Gastrocnemius medialis (tissue), 4 donors: ENCODE measurements at places on chromosomes 3 and 15. TPM values are rescaled to one million over a fixed set of nuclear protein-coding genes. Genes with fewer than 3 reads are reported as not detected.

GRCh38 chr3:98603580-98603979, 10.2 kb upstream of the CPOX start:
- DNase-seq = no peak
- no peak overlapping the region for H3K27ac ChIP-seq
- no peaks in the 10 kb centered on the region for H3K4me1 ChIP-seq
- no peaks in the 10 kb centered on the region for H3K27me3 ChIP-seq

DNA sequence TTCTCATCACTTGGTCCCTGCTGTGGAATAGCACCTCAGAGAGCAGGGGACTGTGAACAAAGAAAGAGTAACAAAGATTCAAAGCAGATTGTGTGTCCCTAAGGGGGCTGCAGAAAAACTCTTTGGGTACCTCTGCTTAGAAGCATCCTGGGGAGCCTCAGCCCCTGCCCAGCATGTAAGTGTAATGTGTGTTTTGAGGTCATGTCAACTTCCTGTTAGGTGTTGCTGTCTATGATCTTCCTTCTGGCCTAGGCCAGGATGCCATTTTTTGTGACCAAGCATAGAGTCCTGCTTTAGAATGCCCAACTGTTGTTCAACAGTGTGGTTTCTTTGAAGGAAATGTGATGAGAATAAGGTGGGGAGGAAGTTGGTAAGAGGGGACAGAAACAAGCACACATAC, 77.1 kb upstream of the BCL6 start:
- no peaks in the 10 kb centered on the region for H3K27me3 ChIP-seq
- no peaks in the 10 kb centered on the region for H3K36me3 ChIP-seq
- no peak for DNase-seq
- no peak overlapping the region for H3K27ac ChIP-seq
- no peaks in the 10 kb centered on the region for H3K4me1 ChIP-seq

DNA sequence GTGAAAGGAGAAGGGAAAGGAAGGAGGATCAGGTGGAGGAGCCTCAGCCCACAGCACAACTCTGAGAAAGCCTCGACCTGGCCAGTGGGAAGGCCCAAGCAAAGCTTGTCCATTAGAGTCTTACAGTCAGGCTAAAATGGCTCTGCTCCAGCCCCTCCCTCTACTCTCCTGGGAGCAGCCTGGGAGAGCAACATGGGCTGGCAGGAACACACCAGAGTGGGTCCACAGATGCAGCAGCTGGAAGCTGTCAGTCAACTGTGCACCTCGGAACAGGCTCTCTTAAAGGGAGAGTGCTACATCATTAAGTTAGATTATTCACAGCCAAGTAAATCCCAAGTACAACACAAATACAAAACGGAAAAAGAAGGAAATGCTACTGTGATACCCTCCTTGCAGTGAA, 98.0 kb upstream of the LIMD1 start:
- peaks cover 19% of the 10 kb centered on the region for H3K36me3 ChIP-seq
- no peaks in the 10 kb centered on the region for H3K27me3 ChIP-seq
- peak; percentile 80 for DNase-seq
- no peak overlapping the region for H3K4me3 ChIP-seq
- H3K27ac ChIP-seq = peak overlapping the region; percentile 58

DNA sequence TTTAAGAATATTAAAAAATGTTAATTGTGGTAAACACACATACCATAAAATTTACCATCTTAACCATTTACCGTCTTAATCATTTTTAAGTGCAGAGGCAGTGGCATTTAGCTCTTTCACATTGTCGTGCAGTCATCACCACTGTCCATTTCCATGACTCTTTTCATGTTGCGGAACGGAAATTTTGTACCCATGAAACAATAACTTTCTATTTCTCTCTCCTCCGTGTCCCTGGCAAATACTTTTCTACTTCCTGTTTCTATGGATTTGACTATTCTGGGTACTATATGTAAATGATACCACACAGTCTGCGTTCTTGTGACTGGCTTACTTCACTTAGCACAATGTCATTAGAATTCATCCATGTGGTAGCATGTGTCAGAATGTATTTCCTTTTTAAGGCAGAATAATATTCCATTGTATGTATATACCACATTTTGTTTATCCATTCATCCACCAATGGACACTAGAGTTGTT, 27.9 kb downstream of the AKAP13 start:
- no peak overlapping the region for H3K4me3 ChIP-seq
- no peak for DNase-seq
- no peaks in the 10 kb centered on the region for H3K36me3 ChIP-seq
- peaks cover 42% of the 10 kb centered on the region for H3K4me1 ChIP-seq

PLA2G4E gene
- not detected for total RNA-seq

OR5K2 gene
- not detected for total RNA-seq

DNA sequence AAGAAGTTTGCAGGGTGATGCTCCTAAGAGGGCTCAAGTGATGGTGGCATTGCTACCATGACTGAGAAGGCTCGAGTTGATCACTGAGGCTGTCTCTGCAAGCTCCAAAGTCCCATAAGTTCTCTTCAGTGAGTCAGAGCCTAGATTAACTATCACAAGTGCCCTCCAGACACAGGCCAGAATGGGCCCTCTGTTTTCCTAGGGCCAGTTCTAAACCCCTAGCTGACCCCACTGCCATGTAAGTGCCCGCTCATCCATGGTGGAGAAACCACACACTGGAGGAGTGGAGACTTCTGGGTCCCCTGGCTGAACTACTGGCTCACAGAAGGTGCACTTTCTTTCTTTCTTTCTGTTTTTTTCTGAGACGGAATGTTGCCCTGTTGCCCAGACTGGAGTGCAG, 87.6 kb upstream of the WNT5A start:
- H3K36me3 ChIP-seq = no peaks in the 10 kb centered on the region
- DNase-seq = no peak
- H3K27me3 ChIP-seq = no peaks in the 10 kb centered on the region
- no peak overlapping the region for H3K4me3 ChIP-seq
- H3K27ac ChIP-seq = no peak overlapping the region

GRCh38 chr15:45425135-45425534, 46.8 kb upstream of the GATM start:
- no peaks in the 10 kb centered on the region for H3K27me3 ChIP-seq
- no peak for DNase-seq
- H3K27ac ChIP-seq = no peak overlapping the region

- no peaks in the 10 kb centered on the region for H3K36me3 ChIP-seq
- H3K4me1 ChIP-seq = peaks cover 20% of the 10 kb centered on the region
- DNase-seq = no peak
- H3K27me3 ChIP-seq = no peaks in the 10 kb centered on the region
Observed at GRCh38 chr3:102176333-102177050, 258.3 kb upstream of the ZPLD1 start.

OR5H6 gene
- not detected for total RNA-seq

- no peaks in the 10 kb centered on the region for H3K27me3 ChIP-seq
- DNase-seq = no peak
- no peaks in the 10 kb centered on the region for H3K36me3 ChIP-seq
- H3K4me1 ChIP-seq = peaks cover 42% of the 10 kb centered on the region
Observed at GRCh38 chr3:114558271-114558670, 264.4 kb downstream of the TIGIT start.

CHRNA5 gene
- 0.31 TPM for total RNA-seq

DNA sequence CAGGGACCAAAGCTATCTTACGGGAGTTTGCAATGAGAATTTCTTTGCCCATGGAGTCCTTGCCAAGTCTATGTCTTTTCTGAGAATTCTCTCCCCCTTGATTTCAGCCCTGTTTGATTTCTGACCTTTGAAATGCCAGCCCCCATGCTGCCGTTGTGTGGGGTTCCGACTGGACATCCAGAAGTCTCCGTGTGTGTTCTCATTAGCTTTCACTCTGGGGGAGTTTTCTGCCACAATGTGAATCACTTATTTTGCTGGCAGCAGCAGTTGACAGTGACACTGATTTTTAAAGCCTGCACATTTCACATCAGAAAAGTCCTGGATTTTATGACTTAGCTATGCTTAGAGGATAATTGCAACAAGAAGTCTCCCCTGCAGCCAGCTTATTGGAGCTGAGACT, 98.4 kb upstream of the CTDSPL start:
- H3K4me3 ChIP-seq = no peak overlapping the region
- peaks cover 17% of the 10 kb centered on the region for H3K4me1 ChIP-seq
- no peak overlapping the region for H3K27ac ChIP-seq

MORC1 gene
- not detected for total RNA-seq

- no peak overlapping the region for H3K4me3 ChIP-seq
- H3K27ac ChIP-seq = no peak overlapping the region
- H3K36me3 ChIP-seq = no peaks in the 10 kb centered on the region
- H3K27me3 ChIP-seq = no peaks in the 10 kb centered on the region
- H3K4me1 ChIP-seq = no peaks in the 10 kb centered on the region
Observed at GRCh38 chr15:101175401-101175800, 76.4 kb downstream of the CHSY1 start.

DNA sequence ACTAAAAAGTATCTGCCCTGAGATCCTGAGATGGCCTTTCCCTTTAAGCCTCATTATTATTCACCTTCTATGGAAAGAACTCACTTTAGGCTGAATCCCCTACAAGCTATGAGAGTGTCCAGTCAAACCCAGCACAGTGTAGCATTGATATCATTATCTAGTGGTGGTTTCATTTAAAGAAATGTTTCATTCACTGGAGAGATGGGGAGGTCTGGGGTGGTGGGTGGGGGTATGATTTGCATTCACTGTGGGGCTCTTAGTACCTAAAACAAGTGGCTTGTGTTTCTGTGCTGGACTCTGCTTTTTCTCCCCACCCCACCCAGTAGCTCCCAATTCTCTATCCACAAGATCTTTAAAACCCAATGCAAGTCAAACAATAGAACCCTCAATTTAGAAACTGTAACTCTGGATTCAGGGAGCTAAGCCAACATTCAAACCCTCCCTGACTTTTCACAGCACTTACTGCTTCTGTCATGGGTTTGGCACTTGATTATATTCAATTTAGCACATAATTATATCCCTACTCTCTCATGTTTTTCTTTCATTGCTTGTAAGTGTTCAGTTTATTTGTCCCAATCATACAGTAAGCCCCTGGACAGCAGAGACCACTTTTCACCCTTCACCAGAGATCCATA, 310.5 kb upstream of the THBS1 start:
- H3K4me1 ChIP-seq = no peaks in the 10 kb centered on the region
- no peak overlapping the region for H3K27ac ChIP-seq
- no peaks in the 10 kb centered on the region for H3K27me3 ChIP-seq
- no peaks in the 10 kb centered on the region for H3K36me3 ChIP-seq
- no peak for DNase-seq

DNA sequence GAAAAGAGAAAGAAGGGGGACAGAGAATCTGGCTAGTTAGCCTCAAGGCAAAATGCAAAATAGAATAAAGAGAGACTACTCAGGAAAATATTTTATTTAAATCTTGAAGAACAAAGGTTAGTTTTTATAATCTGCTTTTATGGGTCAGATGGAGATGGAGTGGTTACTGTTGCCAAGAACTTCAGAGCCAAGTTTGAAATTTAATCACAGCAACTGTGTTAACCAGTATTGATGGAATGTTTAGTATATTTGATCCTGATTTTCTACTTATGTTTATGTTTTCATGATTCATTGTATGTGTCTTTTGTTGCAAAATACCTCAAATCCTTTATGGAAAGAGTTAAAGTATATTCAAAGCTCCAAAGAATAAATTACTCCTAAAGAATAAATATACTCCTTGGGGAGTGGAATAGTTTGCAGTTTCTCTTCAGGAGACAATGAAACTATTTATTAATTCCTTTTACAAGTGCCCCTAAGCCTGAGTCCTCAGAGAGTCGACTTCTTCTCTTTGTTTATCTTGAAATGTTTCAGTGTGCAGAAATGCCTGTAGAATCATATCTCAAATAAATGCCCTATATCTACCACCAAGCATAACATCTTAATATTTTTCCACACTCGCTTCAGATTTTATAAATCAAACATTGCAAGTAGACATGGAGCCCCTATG, 60.9 kb upstream of the THSD4 start:
- H3K4me3 ChIP-seq = no peak overlapping the region
- no peaks in the 10 kb centered on the region for H3K36me3 ChIP-seq
- no peak overlapping the region for H3K27ac ChIP-seq
- no peak for DNase-seq
- H3K27me3 ChIP-seq = no peaks in the 10 kb centered on the region
- no peaks in the 10 kb centered on the region for H3K4me1 ChIP-seq

DNA sequence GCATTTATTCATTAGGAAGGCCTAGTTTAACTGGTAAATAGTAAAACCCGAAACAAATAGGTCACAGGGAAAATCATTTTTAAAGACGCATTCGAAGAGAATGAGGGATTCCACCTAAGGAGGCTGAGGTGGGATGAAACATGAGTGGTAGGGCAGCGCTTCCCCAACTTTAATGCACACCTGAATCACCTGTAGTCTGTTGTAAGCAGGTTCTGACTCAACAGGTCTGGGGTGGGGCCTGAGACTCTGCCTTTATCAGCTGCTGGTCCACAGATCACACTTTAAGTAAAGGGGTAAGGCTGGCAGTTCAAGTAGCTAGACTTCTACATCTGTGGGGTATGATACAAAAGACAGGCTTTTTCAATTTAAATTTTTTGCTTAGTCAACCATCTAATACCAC, 223.5 kb upstream of the UBE2E2 start:
- H3K4me1 ChIP-seq = peaks cover 22% of the 10 kb centered on the region
- H3K27me3 ChIP-seq = no peaks in the 10 kb centered on the region
- H3K4me3 ChIP-seq = no peak overlapping the region
- no peaks in the 10 kb centered on the region for H3K36me3 ChIP-seq
- no peak for DNase-seq

GRCh38 chr3:158918008-158918407, 116.2 kb downstream of the MFSD1 start:
- no peak overlapping the region for H3K4me3 ChIP-seq
- DNase-seq = no peak
- H3K4me1 ChIP-seq = no peaks in the 10 kb centered on the region
- H3K27ac ChIP-seq = no peak overlapping the region

DNA sequence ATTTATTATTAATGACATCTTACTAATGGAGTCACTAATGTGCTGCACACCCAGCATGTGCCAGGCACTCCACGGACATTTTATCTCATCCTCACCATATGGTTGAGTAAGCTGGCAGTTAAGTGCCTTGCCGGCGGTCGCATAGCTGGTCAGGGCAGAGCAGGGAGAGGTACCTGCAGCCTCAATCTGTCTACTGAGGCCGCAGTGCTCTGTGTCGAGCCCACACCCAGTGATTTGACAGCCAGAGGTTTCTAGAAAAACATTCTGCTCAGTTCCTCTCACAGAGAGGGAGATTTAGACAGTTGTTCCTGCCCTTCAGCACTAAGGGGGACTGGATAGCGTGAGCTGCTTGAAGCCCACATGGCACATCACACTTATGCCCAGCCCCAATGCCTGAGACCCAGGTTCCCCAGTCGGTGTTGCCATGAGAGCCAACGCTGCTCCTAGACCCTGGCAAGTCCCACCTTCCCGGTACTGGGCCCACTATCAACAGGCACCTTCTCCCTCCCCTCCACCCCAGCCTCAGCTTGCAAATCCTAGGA, 2.6 kb downstream of the LIPC start:
- no peak overlapping the region for H3K4me3 ChIP-seq
- DNase-seq = no peak
- no peak overlapping the region for H3K27ac ChIP-seq
- H3K27me3 ChIP-seq = no peaks in the 10 kb centered on the region
- H3K36me3 ChIP-seq = no peaks in the 10 kb centered on the region

DNA sequence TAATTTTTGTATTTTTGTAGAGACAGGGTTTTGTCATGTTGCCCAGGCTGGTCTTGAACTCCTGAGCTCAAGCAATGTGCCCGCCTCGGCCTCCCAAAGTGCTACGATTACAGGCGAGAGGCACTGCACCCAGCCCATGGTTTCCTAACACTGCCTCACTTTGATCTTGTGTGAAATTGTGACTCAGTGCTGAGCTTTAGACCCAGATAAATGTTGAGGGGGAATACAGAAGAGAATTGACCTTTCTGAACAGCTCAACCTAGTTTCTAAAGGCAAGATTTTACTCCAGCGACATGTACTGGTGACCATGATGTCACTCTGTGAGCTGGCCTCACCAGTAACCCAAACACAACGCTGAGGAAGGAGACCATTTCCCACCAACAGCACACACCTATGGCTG, 73.5 kb downstream of the ATP1B3 start:
- no peaks in the 10 kb centered on the region for H3K27me3 ChIP-seq
- no peak for DNase-seq
- H3K27ac ChIP-seq = no peak overlapping the region
- H3K36me3 ChIP-seq = no peaks in the 10 kb centered on the region
- no peaks in the 10 kb centered on the region for H3K4me1 ChIP-seq
- H3K4me3 ChIP-seq = no peak overlapping the region
